ENCODE measurements at places on chromosomes 16 and 17.

- no peak for DNase-seq
Observed at GRCh38 chr17:81511804-81512561, 616 bp downstream of the ACTG1 start.

- no peak for DNase-seq
Observed at GRCh38 chr16:19980632-19981265, 92.9 kb downstream of the GPR139 start.

DNA sequence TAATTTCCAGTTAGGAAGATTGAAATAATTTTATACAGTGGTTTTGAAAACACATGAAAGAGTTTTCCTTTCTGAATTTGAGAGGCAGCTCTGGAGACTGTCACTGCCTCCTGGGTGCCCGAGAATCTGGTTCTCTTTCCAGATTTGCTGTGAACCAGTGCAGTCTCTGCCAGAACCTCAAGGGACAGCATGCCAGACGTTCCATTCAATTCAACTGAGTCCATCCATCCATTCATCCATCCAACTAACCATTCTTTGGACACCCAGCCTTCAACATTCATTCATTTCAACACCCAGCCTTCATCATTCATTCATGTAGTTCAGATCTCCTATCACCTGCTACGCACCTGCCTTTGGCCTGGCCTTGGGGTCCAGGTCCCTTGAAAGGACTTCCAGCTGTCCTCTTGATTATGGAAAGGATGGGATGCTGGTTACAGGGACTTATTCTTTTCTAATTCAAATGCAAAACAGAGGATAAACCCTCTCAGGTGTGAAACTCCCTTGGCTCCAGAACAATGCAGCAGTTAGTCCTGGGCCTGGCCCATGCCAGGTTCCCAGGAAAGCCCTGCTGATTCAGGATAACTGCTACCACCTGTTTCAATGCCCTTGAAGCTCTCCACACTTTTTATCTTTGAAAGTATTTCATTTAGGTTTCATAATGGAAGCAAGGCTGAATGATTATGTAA, 68.7 kb downstream of the WSCD1 start:
- no peak for DNase-seq

GRCh38 chr16:81571175-81571574, 126.6 kb downstream of the CMIP start:
- DNase-seq, result no peak

DNA sequence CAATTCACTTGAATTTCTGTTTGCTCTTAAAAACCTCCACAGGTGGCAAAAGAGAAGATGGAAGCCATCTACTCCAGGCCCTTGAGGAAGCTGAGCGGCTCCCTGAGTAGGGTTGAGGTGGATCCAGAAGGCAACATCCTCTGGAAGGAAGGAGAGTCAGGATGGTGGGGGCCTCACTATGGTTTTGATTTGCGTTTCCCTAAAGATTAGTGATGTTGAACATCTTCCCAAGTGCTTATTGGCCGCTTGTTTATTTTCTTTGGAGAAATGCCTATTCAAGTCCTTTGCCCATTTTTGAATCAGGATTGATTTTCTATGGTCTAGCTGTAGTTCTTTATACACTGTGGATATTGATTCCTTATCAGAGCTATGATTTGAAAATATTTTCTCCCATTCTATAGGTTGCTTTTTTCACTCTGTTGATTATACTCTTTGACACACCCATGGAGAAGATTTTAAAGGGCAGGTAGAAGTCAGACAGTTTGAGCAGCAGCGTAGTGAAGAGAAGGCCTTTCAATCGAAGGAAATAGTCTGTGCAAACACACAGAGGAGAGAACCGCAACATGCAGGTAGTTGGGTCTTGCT, 58.6 kb downstream of the WSB1 start:
- no peak for DNase-seq

GRCh38 chr17:76438906-76439305, 14.0 kb downstream of the UBE2O start:
- DNase-seq, result no peak

DNA sequence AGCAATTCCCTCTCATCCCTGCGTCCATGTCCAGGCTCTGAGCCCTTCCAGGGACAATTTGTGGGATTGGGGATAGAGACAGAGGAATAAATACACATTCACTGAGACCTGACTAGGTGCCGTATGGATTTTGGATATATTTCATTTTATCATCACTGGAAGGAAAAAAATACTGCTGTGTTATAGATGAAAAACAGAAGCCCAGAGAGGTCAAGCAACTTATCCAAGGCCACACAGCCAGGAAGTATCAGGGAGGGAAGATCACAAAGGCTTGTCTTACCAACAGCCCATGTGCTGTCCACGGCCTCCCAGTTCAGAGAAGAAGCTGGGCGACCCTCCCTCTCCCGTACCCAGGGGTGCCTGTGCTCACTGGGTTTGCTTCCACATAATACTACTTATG, 6.1 kb upstream of the HAP1 start:
- no peak for DNase-seq

DNA sequence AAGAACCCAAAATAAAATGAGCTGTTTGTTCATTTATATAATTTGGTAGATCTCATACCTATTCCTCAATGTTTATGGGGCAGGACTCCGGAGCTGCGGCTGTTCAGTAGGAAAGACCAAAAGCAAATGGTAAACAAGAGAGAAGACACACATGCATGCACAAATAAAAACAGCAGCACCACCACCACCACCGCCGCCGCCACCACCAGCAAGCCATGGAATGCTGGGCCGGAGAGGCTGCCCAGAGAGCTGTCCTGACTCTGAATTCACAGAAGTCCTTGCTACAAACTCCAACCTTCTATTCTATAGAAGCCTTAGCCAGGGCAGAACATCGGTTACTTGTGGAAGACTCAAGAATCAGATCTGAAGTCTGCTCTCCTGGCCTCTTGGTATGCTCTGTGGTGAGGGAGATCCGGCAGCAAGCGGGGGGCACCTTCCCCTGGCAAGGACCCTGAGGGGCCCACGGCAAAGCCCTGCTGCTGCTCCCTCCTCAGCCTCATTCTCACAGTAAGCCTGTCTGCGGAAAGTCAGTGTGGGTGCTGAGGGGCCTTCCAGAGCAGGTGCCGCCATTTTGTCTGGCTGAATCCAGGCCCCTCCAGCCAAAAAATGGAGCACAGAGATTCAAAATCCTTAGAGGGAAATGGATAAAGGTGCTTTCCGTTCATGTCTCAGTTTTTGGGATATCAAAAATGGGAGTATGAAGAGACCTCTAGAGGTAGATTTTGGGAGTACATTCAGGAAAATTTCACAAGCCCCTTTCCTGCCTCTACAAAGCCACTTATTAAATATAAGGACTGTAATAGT, 6.4 kb upstream of the FOXJ1 start:
- no peak for DNase-seq
